NCI-H187 treated with DMSO at 0.1 percent for 48 hours (cell line): ENCODE measurements at places on chromosomes 3 and 15.
A peak's percentile ranks its signal among the peaks of the same experiment; 100 is the strongest.

DNA sequence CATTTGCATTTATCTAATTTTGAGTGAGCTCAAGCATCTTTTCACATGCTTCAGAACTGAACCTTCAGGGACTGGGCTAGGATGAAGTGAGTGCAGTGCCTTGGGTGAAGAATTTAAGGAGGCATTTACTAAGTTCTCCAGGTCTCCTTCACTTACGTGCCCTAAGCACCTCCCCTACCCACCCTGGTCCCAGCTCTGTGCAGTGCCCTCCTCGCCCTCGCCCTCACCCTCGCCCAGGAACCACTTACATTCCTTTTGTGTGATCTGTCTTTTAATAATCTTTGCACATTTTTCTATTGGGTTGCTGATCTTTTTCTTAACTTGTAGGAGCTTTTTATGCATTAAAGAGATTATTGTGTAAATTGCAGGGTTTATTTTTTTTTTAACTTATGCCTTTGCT, 322.6 kb downstream of the THSD4 start:
- no peak for DNase-seq

- no peak for DNase-seq
These were observed 121.5 kb downstream of the MCTP2 start for GRCh38 chr15:94352636-94353487.

GRCh38 chr3:152232001-152232400, 36.7 kb upstream of the MBNL1 start:
- no peak for DNase-seq

GRCh38 chr3:72894976-72895552, 7.2 kb downstream of the GXYLT2 start:
- no peak for DNase-seq

DNA sequence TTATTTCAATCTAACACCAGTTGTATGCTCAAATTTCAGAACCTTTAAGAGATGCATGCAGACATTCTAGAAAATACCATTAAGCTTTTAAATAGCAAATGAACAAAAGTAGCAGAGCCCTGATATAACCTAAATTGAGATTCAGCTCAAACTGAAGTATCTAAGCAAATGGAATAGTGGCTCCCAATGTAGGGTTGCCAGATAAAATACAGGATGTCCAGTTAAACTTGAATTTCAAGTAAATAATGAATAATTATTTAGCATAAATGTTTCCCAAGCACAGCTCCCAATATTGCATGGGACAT, 171.1 kb upstream of the ATP11B start:
- no peak for DNase-seq

GRCh38 chr15:29765234-29765841, 56.9 kb downstream of the TJP1 start:
- DNase-seq: no peak

DNA sequence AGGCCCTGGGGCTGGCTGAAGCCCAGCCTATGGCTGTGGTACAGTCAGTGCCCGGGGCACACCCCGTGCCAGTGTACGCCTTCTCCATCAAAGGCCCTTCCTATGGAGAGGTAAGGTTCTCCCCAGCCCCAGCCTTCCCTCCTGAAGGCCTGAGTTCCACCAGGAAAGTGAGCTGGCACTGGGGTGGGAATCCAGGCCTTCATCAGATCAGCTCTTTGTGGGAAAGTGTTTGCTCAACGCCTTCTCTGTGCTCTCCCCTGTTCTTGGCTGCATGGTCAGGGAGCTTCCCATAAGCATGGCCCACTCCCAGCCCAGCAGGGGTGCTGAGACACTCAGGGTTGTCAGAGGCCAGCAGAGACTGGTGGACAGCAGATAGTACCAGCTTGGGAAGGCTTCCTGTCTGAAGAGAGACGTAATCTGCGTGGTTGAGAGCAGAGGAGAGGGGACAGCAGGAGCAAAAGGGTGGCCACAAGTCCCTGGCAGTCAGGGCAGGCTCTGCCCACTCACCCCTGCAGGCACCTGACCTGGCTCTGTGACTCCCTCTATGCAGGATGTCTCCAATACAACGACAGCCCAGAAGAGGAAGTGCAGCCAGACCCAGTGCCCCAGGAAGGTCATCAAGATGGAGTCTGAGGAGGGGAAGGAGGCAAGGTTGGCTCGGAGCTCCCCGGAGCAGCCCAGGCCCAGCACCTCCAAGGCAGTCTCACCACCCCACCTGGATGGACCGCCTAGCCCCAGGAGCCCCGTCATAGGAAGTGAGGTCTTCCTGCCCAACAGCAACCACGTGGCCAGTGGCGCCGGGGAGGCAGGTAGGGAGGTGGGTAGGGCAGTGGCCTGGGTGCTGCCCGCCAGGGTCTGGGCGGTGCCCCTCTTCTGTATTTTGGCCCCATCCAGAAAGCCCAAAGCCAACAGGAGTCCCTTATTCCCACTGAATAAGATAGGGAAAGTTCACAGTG, 38.4 kb downstream of the PML start:
- DNase-seq: no peak

GRCh38 chr3:190854062-190854461, 8.4 kb downstream of the GMNC start:
- DNase-seq: no peak

DNA sequence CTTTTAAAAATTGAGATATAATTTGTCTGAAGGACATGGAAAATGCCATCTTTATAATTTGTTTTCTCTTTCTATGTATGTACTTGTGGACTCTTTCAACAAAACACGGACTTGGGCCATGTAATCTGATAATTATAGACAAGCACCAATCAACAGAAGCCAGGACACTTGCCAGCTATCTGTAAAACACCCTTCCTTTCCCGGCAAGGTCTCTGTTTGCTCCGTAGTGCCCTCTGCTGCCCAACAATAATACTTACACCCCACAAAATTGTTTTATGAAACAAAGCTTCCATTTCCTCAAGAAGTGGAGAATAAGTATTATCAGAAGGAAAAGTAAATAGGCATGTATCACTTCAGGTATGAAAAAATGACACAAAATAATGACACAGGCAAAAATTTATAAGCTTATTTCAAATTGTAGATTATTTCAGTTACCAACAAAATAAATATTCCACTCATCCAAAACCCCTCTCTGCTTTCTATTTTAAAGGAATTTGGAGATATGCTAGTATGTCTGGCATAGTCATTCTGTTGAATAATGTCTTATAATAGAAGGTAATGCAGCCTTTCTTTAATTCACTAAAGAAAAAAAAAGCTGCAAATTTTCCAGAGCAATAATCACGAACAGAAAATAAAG, 32.8 kb downstream of the MYH15 start:
- peak; percentile 11 for DNase-seq

DNA sequence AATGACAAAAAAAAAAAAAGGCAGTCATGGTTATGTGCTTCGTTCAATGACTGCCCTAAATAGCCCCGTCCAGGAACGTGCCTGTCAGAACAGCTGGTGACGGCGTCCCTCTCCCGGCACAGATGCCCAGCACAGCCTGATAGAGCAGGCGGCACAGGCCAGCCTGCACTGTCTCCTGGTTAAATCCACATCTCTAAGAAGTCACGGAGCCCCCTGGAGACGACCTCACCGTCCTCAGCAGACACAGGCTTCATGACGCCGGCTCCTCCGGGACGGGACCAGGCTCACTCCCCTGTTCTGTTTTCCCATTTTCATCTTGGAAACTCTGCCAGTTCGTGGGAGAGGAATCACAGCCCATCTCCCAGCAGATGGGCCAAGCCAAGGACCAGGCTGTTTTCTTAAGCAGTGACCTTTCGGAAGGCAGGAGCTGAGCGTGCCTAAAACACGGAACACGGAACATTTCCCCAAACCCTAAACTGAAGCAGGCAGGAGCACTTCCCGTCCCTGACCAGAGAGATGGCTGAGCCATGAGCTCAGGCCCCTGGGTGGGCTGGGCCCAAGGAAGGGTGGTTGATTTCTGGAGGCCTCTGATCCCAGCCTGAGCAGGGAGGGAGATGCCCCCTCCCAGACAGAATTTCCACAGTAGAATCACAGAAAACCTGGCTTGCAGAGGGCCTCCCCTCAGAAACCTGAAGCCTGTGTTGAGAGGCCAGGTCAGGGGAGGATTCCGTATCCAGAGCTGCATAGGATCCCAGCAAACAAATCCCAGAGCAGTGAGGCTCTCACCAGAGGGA, 35.9 kb downstream of the ADCY5 start:
- DNase-seq: no peak

DNA sequence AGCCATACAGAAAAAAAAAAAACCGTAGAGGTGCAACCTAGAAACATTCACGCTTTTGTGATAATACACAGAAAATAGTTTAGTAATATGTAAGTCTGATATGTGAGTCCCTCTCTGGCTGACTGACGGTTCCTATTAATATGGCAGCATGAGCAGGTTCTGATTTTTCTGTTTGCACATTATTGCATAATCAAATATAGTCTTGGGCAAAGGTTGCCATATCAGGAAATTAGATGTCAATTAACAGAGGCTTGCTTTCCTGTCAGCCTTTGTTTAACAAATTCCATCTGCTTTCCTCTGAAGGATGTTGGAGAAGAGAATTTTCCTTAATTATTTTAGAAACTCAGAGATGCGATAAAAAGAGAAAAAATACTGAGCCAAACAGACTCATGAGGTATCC, 14.8 kb downstream of the GABRB3 start:
- DNase-seq: no peak

- no peak for DNase-seq
These were observed 201.2 kb downstream of the FMN1 start for GRCh38 chr15:32993285-32993684.

GRCh38 chr3:17195192-17195611, 310.4 kb downstream of the PLCL2 start:
- no peak for DNase-seq

DNA sequence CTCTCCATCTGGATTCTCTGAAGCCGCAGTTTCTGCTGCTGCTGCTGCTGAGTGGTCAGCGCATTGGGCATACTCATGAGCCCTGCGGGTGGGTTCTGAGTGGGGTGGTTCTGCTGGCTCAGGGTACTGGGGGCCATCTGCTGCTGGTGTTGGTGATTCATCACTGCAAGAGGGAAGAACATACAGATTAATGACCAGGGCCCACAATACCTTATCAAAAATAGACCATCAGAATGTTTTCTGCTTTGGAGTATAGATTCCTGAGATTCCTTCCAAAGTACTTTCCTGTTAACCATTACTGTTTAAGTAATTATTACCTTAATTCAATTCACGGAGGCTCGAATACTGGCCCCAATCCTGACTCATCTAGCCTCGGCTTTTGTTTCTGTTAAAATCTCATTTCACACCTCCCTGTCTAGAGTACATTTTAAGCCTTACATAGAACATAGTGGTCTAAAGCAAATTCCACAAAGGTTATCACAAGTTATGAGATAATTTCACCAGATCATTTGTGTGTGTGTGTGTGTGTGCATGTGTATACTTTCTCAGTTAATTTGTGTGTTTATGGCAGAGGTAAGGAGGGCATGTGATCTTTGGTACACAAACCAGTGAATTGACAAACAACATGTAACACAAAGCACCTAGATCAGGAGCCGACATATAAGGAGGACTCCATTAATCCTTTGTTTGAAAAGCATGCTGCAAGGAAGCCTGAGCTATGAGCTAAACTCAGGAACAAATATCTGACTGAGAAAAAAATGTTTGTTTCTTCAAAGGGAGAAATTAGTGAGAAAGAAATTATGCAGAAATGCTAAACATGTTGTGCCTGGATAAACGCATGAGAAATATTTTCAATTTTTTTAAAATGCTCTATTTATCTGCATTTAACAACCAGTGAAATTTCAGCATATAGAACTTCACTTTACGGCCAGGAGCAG, 68.1 kb downstream of the TM4SF4 start:
- no peak for DNase-seq

DNA sequence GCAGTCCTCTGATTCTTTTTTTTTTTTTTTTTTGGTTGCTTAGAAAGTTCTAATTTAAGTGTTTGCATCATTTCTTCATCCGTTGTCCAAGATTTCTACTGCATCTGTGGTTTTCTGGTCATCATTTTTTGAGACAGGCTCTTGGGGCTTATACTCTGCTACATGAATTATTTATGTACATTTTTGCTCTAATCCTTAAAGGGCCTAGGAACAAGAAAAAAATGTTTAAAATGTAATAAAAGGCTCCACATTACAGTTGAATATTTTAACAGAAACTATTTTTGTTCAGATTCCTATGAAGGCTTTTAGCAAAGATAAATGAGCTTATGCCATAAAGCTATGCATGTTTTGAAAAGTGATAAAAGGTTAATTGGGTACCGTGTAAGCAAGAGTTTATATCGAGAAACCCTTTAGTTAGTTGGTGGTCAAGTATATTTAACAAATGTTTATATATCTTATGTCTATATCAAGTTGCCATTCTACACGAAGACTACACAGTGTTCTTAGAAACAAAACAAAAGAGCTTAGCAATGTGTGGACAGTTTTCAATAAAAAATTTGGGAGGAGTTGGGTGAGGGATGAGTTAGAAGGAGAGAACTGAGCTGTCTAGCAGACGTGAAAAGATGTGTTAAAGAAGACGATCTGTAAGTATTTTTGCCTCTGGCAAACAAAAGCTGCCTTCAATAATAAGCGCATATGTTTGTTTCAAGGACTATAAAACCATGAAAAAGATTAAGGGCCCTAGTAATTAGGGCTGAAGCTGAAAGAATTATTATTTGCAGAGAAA, 563.6 kb upstream of the NAALADL2 start:
- no peak for DNase-seq

DNA sequence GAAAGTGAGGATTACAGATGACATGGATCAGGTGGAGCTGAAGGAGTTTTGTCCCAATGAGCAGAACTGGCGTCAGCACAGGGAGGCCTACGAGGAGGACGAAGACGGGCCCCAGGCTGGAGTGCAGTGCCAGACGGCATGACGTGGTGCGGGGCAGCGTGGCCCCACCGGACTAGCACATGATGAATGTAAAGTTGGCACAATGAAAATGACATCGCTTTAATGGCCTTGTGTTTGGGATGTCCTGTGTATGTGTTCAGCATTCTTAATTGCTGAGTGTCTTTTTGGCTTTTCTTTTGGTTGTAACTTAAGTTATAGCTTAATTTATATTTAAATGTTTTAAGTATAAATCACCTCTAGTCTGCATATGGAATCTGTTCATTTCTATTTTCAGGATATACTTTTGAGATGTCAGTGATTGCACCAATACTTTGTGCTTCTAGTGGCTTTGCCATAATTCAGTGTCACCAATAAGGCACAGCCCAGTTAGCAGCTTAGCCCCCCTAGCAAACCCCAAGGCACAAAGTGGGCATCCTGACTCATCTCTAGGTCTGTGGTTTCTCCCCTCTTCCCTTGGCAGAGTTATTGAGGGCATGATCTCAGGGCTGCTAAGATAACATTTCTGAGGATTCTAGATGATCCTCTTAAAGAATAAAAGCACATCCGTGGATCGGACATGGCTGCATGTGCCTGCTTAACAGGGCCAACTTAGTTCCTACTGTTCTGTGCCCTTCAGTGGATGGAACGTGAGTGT, 16.1 kb downstream of the DNAJA4 start:
- DNase-seq: no peak

GRCh38 chr3:150414258-150414657, 6.2 kb downstream of the TSC22D2 start:
- no peak for DNase-seq

GRCh38 chr15:39999538-40000200, 39.3 kb downstream of the SRP14 start:
- no peak for DNase-seq

- DNase-seq: no peak
These were observed 130.2 kb downstream of the FILIP1L start for GRCh38 chr3:99984139-99984538.
